ENCODE measurements at places on chromosomes 13 and 19.

DNA sequence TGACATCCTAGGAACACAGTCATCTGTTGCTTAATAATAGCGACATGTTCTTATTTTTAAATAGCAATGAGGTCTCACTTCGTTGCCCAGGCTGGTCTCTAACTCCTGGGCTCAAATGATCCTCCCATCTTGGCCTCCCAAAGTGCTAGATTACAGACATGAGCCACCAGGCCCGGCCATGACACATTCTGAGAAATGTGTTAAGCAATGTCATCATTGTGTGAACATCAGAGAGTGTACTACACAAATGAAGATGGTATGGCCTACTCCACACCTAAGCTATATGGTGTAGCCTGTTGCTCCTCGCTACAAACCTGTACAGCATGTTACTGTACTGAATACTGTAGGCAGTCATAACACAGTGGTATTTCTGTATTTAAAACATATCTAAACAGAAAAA, 24.6 kb upstream of the GARRE1 start:
- DNase-seq, result no peak

- no peak for DNase-seq
Observed at GRCh38 chr19:55094456-55095259, 19.0 kb downstream of the EPS8L1 start.

- no peak for DNase-seq
Observed at GRCh38 chr13:20938302-20938701, 35.8 kb upstream of the XPO4 start.

DNA sequence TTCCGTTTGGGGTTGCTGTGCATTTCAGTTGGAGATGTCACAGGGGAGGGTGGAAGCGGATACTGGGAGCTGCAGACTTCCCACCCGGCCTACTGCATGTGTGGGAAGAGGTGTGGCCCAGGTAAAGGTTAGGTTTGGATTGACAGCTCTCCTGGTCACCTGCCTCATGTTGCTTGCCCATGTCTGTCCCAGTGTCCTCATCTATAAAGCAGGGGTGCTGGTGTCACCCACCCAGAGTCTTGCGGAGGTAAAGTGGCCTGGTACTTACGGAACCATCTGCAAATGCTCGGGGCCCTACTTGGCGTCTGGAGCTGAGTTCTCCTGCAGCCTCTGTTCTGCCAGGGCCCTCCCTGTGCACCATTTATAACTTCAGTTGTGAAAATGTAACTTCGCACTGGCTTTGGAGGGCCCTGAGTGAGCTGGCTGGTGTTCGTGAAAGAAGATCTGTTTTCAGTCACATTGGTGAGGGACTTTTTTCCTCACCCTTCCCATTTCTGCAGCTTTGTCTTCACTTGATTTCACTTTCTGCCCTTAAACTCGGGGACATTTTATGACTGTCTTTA, 65.1 kb upstream of the TEX29 start:
- no peak for DNase-seq

- DNase-seq, result peak; percentile 75
Observed at GRCh38 chr19:39405958-39406655, 540 bp upstream of the ZFP36 start.

GRCh38 chr13:58619396-58620113, 988.0 kb downstream of the PCDH17 start:
- DNase-seq, result no peak

GRCh38 chr13:60707878-60708277, 310.9 kb downstream of the TDRD3 start:
- no peak for DNase-seq

GRCh38 chr19:19372656-19373416, 32.6 kb upstream of the GATAD2A start:
- no peak for DNase-seq

GRCh38 chr19:37988758-37989635, 82.0 kb downstream of the SIPA1L3 start:
- no peak for DNase-seq

DNA sequence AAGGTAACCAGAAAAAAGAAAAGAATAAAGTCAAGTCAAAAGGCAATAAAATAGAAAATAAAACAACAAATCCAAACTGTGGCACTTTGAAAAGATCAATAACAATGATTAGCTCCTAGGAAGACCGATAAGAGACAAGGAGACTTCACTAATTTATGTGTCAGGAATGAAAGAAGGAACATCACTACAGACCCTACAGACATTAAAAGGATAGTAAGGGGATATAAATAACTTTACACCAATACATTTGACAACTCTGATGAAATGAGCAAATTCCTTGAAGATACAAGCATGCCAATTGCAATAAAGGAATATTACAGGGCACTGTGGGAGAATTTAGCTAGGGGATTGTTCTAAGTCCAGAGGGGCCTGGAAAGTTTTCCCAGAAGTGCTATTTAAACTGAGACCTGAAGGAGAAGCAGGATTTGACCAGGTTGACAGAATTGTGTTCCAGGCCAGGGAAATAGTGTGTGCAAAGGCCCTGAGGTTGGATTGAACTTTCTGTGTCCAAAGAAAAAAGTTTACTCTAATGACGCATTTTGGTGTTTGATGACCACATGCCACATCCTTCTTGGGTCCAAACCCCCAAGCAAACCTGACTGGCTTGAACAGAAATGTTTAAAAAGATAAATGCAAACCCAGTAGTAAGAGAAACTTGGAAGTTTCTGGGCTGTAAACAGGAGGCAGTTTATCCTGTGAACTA, 1.6 kb upstream of the C19orf38 start:
- DNase-seq, result no peak

GRCh38 chr13:85528491-85529217, 270.6 kb downstream of the SLITRK6 start:
- no peak for DNase-seq

DNA sequence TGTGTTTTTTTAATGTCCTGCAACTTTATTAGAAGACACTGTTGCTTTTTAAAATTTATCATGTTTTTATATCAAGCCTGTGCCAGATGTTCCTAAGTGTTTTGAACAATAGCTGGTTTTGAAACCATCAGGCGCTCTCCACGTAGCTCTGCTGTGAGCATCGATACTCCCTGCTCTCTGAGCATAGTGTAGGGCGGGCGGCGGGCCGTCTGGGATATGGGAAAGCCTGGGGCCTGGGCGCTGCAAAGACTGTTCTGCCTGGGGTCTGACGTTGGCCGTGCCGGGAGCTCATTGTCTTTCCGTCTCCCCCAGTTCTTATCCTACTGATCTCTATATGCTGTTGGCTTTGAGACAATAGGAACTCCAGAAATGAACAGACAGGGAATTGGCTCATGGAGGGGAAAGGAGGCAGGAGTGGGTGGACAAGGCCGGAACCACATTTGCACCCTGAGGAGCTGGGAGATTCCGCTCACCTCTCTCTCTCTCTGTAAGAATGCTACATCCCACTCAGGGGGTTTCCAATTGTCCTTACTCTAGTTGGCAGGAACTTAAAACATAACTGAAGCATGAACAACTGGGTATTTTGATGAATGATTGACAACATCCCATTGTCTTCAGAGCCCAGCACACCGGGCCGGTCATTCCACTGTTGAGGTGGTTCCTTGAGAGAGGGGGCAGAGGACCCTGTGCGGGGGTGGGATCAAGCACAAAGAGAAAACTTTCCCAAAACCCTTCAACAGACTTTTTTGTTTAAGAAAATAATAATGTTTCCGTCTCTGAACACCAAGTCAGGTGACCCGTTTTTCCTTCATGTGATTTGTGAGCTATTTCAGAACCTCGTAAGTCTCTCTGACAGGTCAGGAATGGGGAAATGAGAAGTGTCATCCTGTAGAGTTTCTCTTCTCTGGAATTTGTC, 64.7 kb downstream of the COL4A2 start:
- DNase-seq, result no peak

All from activated CD4-positive, CD25-positive, alpha-beta regulatory T cell treated with anti-CD3 and anti-CD28 coated beads, Interleukin-2, amount 50 U/mL, for 16 hours (primary cell).